ENCODE measurements at places on chromosomes 3 and 15.
A peak's percentile ranks its signal among the peaks of the same experiment; 100 is the strongest.

DNA sequence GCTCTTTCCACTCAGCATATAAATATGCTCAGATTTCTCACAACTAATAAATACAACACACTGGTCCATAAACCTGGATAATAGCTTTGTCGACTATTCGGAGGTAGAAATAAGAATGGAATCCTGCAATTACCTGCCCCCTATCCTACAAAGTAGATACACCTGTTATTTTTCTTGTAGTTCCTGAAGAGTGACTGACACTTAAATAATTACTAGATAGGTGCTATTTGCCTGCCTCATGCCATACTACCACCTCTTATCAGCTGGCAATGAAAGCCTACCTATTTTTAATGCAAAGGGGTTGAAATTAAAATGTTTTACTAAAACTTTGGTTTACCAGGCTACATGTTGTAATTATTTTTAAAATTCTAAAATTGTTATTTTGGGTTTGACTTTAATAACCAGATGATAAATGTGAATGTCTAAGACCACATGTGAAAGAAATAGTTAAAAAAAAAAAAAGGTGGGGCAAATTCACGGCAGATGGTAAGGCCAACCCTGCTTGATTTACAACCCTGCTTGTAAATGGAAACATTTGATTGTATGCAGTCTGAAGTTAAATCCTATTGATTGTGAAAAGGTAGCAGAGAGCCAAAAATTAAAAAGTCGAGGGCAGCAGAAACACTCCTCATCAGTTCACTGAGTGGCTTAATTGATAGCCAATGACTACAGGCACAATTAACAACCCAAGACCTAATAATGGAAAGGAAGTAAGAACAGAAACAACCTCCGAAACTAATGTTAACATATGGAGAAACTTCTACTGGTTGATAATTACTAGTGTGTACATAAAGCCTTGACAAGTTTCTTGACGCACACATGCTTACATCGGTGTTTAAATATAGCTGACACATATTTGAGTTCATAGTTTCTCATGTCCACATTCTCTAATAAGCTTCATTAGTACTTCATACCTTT, 8.9 kb downstream of the PEAK1 start:
- DNase-seq: no peak

DNA sequence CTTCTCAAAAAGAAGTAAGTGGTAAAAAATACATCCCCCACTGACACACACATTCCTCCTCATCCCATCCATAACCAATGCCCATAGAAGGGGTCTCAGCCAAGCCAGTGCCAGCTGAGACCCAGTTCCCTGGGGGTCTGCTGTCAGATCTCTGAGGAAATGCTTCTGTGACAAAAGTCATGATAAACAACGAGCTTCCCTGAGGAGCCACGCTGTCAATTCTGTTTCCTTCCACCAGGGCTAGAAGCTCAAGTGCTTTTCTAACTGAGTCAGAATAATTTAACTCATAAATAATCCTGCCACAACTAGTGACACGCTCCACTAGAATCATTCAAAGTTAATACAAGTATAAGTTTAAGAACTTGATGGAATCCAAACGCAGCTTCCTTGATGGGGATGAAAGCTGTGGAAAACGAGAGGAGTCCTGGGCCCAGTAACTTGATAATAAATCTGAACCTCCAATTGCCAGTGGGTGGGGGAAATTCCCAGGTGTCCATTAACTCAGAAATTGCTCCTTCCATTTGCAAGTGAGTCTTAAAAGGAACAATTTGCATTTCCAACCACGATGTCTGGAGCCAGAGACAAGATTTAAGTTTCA, 348.7 kb upstream of the LMCD1 start:
- DNase-seq: no peak

DNA sequence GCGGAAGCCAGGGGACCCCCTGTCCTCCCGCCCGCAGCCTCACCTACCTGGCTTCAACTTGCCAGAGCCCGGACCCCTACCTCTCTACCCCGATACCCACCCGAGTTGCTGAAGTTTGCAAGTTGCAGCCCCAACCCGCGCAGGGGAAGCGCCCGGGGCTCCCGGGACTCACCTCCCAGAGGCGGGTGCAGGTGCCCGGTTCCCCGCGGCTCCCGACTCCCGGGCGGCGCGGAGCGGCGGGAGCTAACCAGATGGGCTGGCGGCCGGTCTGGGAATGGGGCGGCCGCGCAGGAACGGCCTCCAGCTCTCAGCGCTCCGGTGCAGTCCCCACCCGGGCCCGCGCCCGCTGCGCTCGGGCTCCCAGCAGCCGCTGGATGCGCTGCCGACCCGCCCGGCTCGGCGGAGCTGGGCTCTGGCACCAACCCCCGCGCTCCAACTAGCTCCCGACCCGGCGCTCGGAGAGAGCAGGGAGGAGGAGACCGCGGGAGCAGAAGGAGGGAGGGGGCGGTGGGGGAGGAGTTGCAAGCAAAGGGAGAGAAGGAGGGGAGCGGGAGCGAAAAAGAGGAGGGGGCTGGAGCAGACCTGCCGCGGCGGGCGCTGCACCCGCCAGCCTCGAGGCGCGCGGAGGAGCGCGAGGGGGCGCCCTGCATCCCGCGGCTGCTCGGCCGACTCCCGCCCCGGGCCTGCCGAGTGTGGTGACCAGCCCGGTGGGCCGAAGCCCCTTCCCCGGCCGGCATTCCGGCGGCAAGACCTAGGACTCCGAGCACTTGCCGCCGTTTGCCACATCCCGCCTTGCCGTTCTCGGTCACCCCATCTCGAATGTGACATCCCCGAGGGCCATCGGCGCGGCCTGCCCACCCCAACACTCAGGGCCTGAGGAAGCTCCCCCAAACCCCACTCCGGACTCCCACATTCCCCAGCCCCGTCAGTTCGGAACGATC, at the start of gene SEMA5B:
Gene SEMA5B, minus strand, starts transcription at position 472 of the 941 bp plus-strand sequence. CDS start 66,500 bp downstream, outside the sequence.
- DNase-seq: no peak

DNA sequence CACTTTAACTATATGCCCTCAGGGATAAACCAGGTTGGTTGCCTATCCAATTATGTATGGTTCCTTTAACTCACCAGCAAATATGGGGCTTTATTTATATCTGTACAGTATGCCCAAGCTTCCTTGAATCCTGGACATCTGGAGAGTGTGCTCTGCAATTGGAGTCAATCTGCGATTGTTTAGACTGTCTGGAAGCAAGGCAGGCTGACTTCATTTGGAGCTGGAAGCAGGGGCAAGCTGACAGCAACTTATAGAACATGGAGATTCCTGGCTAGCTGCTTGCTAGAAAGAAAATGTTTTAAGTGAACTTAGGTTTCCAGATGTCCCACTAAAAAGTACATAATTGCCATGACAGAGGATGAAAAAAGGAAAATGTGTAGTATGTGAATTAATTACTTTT, 63.7 kb upstream of the TPRG1 start:
- no peak for DNase-seq

DNA sequence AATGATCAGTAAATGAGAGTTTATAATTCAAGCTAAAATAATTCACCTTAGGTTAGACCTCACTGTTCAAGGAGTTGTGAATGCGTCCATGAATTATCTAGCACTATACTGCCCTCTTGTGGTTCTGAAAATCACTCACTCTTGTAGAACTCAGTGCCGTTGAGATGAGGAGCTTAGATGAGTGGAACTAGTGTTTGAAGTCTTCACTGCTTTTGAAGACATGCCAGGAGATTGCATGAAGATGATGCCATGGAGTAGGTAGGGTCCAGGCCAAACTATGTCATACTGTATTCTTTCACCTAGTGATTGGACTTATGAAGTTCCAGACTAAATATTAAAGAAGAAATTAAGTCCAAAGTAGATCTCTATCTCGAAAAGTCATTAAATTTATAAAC, 28.8 kb downstream of the LYSMD4 start:
- DNase-seq: peak; percentile 40

GRCh38 chr15:99408236-99409096, 157.2 kb downstream of the LRRC28 start:
- DNase-seq: no peak

DNA sequence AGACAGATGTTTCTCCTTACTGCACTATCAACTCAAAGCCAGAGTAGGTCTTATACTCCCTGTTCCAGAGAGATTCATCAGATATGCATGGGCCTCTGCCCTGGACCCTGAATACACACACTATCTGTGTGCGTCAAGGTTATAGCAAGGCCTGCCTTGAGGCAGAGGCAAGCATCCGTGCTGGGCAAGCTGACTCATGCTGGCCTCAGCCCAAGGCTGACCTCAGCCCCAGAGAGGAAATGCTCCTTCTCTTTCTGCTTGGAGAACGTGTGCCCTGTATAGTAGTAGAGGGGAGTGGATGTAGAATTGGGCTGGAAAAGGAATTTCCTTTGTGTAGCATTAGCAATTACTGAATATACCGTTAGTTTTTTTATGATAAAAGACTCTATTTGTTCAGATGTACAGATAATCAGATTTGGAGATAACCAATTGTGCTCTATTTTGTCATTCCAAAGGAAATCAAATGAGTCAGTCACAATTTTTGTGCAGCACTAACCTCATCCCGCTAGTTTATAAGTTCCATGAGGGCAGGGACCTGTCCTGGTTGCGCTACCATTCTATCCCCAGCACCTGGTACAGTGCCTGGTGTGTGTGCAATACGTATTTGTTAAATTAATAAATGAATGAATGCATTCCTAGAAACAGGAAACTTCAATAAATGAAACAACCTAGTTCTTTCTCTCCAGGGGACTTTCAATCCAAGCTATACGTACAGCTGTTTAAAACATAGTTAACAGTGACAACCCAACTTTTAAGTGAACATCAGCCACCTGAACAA, 13.3 kb upstream of the PAQR9 start:
- DNase-seq: no peak

- DNase-seq: no peak
These were observed 13.1 kb upstream of the RPL35A start for GRCh38 chr3:197936819-197937384.

GRCh38 chr3:49634736-49635135, 39.4 kb upstream of the APEH start:
- no peak for DNase-seq

DNA sequence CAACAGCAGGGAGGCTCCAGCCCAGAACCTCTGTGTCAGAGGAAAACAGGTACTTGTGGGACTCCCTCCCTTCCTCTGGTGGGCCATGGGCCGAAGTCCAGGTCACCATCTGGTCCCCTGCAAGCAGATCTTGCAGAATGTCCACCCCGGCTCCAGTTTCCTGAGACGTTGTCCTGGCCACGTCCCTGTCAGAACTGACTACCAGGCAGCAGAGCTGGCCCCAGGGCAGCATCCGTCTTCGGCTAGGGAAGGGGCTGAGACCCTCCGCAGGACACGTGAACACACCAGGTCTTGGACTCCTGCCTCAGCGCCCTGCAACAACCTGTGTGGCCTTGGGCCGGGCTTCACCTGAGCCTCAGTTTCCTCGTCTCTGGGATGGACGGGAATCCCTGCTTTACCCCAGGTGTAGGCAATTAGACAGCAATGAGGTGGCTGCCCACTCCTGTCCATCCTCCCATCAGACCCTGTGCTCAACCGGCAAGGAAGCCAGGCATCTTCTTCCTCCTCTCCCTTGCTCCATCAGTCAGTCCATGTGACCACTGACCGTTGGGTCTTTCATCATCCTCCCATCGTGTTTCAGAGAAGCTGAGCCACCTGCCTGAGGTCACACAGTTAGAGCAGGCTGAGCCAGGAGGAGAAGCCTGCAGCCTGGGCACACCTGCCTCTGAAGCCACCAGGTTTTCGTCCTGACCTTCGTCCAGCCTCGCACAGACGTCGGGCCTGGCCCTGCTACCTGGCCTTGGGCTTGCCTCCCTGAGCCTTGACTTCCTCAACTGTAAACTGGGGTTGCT, 8.9 kb upstream of the PRKCD start:
- DNase-seq: no peak

- no peak for DNase-seq
These were observed 20.4 kb upstream of the COPG1 start for GRCh38 chr3:129228891-129229585.

DNA sequence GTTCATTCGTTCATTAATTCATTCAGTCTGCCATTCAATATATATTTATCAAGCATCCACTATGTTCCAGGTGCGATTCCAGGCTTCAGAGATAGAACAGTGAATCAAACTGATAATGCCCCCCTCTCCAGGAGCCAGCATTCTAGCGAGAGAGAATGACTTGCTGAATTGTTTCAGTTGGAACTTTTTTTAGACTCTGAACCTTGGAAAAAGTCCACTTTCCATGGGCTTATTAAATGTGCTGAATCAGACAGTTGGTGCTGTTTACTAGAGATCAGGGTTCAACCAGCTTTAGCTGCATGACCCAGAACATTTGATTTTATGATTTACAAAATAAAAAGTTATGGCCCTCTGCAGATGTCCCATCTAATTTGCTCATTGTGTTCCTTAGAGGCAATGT, 213.2 kb downstream of the THSD4 start:
- no peak for DNase-seq

DNA sequence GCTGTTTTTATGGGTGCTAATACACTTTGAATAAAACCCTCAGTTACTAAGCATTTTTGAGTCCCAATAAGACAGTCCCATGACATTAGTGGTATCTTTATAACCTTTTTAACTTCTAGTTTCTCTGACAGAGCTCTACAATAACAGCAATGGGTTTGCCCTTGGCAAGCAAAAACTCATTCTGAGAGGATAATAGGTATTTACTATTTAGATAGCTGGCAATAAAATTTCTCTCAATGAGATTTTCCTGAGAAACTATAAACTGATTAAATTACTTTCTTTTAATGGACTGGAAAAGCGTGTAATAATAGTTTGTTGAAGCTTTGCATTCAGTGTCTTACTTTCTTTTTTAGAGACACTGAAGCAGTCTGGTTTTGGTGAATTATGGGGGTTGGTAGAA, 168.0 kb upstream of the MLF1 start:
- no peak for DNase-seq

GRCh38 chr3:120560304-120561250, 35.6 kb upstream of the NDUFB4 start:
- no peak for DNase-seq

DNA sequence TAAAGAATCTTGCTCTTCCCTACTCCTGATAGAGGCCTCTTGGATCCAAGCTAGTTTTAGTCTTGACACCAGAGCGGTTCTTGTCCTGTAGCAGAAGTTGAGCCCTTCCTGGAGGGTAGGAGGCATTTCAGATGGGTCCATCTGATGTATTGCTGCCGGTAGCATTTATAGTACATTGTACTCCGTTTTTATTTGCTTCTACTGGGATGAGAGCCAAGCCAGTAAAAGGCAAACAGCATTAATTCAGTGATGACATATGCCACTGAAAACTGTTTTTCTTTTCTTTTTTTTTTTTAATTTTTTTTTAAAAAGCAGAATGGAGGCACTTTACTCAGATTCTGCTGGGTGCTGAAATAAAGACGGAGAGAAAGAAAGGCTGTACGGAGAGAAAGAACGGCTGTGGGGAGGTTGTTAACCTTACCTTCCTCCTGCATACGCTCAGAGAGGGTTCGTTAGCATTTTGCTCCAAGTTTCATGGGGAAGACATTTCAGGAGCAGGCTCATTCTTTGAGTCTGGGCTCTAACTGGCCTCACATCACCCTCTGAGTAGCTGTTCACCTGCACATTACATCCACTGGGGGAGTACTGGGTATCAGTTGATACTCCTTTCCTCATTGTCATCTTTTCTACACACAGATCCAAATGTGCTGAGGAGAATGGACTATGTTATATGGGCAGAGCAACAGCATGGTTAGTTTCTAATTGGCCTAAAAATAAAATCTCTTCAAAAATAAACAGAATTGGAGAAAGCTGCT, 161.5 kb downstream of the FEZF2 start:
- no peak for DNase-seq

Measured in activated T-helper 1 cell treated with anti-CD3 and anti-CD28 coated beads, Interleukin-12 subunit alpha, Interleukin-12 subunit beta, Interleukin-2, Interleukin-4 antibody, amounts not matched to agents 30 ng/mL and 10 ng/mL and 1 ng/mL, durations not matched to agents 14 hours and 24 hours and 36 hours (primary cell).